ENCODE measurements at places on chromosomes 3 and 15.

DNA sequence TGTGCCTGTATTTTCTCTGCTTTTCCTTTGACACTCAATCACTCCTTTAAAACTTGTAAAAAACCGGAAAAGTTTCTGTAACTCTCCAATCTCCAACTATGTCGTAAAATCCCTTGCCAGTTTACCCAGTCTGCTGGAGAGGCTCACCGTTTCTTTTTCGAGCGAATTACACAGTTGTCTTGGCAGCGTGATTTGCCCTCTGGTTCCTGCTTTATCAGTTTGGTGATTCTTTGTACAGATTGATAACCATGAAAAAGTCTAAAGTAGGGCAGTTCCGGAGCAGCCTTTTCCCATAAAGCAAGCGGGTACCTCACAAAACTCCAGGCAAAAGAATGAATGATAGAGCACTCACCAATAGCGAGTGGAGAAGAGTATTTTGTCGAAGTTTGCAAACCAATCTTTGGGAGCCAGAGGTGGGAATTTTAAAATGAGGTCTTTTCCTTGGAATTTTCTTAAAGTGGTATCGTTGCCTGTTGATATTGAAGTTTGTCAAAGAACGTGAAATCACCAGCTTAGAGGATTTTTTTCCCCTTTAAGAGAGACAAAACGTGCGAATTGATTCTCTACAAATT lies at the start of gene TTC23:
Gene TTC23, minus strand, starts transcription at position 312 of the 572 bp plus-strand sequence. CDS start 20,869 bp downstream, outside the sequence.
- DNase-seq = no peak

DNA sequence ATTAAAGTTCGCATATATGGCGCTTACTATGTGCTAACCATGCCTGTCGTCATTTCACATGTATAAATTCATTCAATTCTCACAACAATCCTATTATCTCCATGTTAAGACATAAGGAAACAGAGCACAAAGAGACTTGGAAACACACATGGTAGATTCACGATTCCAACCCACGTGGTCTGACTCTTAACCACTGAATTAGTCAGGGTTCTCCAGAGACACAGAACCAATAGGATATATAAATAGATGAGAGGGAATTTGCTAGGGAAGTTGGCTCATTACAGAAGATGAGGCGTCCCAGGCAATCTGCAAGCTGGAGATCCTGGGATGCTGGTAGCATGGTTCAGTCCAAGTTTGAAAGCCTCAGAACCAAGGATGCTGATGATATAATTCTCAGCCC lies 765.3 kb downstream of the TBL1XR1 start:
- DNase-seq = no peak

- no peak for DNase-seq
These were observed 68.9 kb upstream of the WNT5A start for GRCh38 chr3:55555873-55556618.

DNA sequence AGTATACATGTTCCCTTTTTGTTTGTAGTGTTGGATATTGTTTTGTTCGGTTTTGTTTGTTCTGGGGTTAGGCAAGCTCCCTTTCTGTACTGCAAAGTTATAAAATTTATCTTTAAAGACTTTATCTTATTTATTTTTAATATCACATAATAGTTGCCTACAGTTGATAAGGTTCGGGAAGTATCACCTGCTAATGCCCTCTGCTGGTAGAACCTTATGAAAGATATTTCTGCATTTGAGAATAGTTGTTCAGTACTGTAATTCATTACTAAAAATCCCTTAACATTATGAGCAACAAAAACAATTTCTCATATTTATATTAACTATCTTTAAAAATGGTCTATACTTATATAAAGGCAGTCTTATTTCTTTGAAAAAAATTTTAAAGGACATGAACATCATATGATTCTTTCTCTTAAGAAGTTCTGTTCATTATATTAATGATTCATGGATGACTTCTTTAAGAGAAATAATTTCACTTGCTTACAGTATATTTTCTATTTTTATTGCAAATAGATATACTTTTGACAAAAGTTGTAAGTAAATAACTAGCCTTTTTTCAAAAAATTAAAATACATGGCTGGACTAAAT lies 1126.8 kb downstream of the SI start:
- no peak for DNase-seq

DNA sequence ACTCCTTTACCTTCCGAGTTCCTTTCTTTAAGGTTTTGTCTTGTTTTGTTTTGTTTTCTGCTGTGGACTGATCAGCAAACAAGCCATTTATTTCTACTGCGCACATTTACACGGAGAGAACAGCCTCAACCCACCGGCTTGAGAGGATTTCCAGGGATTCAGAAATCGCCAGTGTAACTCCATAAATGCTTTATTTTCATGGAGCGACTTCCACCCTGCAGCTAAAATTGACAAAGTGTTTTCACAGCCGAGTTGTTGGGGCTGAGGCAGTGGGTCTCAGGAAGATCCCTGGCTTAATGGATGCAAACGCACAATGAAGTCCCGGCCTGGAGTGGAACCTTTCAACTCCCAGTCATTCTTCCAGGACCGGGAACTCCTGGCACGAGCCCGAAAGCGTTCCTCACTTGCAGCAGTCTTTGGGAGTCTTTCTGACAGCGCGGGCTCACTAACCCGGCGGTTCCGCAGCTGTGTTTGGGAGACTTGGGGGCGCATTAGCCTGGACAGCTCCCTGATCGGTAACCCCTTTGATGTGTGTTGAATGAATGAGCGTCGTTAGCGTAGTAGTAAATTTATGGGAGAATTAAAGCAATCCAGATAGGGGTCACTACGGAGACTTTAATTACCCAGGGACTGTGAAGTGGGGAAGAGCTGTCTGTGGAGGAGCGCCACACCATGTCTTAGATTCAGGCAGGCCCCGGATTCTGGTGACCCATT lies 785 bp upstream of the MYRIP start:
- DNase-seq = no peak

DNA sequence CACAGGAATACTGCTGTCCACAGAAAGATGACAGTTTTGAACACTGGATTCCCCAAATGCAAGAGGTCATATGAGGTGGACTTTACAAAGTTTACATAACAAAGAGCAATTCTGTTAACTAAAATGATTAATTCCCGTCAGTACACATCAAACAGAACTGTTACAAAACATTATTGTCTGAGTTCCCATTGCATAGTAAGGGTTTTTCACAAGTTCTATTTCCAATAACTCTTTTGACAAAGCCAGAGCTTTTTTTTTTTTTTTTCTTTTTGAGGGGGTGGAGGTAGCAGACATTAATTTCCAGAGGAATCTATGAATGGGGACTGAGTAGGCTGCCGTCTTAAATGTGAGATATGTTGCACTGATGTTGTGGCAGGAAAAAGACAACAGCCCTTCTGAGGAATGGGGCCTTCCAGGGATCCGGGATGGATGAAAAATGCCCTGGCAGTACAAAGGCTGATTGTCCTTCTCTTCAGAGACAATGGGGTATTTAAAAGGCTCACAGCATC lies 178.1 kb upstream of the KBTBD8 start:
- DNase-seq = no peak

GRCh38 chr3:50509715-50510114 lies 6.3 kb upstream of the CACNA2D2 start:
- DNase-seq = no peak

DNA sequence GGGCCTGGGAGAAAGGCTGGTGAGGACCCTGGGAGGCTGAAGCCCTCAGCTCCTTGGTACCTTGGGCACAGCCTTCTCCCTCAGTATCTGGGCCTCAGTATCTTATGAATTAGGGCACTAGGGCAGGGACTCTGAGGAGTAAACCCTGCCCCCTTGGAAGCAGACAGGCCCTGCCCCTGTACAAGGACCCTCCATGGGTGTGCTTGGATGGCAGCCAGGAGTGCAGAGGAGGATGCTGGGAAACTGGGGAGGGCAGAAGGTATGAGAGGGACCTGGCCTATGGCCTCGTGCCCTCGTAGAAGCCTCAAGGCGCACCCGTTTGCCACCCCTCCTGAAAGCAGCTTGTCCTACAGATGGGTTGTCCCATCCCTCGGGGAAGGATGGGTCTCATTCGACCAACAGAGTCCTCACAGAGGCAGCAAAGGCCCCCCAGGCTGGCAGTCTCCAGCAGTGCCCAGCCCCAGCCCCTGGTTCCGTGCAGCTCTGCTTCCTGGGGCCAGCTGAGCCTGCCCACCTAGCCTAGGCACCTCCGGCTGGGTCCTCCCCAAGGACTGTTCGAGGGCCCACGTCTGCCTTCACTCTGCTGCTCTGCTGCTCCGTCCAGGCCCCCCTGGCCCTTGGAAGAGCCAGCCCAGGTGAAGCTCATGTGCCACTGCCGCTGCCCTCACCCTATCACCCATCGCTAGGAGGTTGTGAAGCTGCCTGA lies 15.3 kb upstream of the SEMA3F start:
- DNase-seq = no peak

DNA sequence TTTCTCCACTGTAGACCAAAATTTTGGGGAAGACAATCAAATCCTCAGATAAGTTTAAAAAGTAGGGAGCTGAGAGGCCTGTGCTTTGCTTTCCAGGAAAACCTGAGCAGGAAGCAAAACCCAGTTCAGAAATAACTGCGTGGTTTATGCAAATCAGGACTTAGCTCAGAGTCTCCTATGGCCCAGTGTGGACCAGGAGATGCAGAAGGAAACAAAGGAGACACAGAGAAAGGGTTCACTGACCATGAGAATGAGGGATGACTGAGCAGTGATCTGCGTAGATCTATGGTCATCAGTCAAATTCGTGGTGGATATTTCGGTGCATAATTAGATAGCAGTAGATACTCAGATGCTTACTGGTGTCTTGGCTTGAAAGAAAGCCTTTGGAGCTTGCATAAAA lies 196.6 kb downstream of the TPRG1 start:
- no peak for DNase-seq

DNA sequence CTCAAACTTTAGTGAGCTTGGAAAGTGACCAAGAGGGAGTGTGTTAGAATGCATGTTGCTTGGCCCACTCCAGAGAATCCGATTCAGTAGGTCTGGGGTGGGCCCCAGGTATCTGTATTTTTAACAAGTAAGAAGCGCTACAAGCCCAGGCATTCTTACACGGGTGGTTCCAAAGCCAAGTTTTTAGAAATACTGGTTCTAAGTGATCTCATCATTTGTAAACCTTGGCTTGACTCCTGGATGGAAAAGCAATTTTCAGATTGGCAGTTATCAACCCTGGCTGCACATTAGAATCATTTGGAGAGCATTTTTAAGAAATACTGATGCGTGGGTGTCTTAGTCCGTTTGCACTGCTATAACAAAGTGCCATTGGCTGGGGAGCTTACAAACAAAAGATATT lies 27.3 kb upstream of the ST8SIA2 start:
- DNase-seq = no peak

- no peak for DNase-seq
These were observed 491.3 kb upstream of the AGTR1 start for GRCh38 chr3:148206446-148206845.

DNA sequence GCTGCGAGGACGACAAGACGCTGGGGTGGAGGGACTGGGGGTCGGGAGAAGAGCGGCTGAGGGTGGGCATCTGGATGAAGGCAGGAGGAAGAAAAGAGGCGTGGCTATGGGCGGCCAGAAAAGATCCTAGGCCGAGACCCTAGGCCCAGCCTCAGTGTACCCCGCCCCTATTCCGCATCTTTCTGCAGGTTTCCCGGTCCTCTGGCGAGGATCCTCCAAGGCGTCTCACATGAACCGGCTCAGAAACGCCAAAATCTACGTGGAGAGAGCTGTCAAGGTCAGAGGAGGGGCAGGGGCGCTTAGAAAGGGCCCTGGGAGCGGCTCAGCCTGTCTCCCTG lies 340 bp downstream of the TTLL3 start:
- no peak for DNase-seq

GRCh38 chr3:45656575-45657363 lies 32.4 kb upstream of the SACM1L start:
- peak; percentile 76 for DNase-seq

DNA sequence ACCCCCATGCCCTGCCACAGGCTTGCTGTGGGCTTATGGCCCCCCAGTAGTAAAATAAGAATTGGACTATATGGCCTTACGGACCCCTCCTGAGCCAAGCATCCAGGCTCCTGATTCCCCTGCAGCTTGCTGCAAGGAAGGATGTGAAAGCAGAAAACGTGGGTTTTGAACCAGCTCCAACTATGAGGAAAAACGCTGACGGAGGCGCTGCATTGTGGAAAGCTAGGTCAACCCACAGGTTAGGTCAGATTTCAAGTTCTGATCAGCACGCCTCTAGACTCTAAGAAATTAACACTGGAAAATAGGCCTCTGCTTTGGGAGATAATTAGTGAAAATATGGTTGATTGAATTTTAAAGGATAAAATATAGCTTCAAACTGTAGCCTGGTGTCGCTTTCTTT lies 195.4 kb upstream of the HES1 start:
- no peak for DNase-seq

DNA sequence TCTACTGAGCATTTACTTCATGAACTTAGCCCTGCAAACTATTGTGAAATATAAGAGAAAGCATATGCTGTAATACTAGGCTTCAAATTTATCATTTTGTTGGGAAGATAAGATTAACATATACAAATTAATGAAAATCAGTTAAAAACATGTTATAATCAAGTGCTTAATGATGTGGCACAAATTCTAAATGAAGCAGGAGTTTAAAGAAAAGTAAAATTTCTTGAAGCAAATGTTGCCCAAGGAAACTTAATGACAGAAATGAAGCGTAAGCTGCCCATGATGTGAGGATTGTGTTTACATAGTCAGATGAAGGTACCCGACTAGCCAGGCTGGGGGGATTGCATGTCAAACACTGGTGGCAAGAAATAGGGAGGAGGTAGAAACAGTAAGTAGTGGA lies 103.1 kb upstream of the GAP43 start:
- no peak for DNase-seq

GRCh38 chr3:196620161-196620604 lies 19.3 kb upstream of the NRROS start:
- DNase-seq = no peak

DNA sequence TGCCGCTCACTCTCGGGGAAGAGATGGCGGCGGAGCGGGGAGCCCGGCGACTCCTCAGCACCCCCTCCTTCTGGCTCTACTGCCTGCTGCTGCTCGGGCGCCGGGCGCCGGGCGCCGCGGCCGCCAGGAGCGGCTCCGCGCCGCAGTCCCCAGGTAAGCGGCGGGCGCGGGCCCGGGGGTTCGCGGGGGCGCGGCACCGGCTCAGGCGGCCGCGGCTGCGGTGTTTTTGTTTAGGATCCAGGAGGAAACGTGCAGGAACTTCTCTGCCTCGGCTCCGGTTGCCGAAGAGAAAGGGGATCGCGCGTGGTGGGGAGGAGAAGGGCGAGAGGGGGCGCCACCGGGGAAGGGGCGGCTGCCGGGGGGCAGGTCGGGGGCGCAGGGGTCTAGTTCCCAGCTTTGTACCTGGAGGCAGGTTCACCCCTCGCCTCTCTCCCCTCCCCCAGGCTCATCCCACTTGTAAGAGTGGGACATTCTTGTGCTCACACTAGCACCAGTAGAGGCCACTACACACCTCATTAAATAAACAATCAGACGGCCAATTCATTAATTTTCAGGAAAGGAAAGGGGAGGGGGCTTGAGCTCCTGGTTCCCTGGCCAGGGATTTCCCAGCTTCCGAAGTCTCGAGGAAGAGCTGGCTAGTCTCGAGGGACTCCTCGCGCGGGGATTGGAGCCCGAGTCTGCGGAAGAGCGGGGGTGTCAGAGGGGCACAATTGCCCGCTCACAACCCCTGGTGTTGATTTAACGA lies 562 bp downstream of the NEO1 start:
- peak; percentile 9 for DNase-seq

All from stimulated activated CD4-positive, alpha-beta T cell treated with anti-CD3 and anti-CD28 coated beads, Interleukin-4, amount 100 ng/mL, for 48 hours (primary cell).